ENCODE measurements at places on chromosomes 16 and 17.

DNA sequence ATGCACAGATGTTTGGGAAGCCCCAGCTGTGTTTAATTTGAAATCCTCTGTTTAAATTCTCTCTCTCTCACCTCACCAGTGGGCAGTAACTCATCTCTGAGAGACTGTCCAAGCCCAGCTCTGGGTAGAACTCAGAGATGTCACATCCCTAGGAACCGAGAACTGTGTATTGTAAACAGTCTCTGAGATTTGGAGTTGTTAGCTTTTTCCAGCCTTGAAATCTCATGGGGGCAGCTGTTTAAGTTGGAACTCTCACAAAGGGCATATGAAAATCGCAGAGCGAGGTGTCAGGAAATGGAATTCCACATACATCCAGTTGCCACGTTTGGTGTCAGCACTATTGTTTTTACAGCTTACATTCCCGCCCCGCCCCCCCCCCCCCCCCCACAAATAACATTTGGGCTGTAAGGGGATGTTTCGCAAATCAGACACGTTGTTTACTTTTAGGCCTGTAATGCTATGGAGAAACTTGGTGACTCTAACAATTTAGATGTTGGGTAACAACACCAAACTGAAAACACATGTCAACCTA, 34.3 kb downstream of the VPS35L start:
- DNase-seq, result no peak

DNA sequence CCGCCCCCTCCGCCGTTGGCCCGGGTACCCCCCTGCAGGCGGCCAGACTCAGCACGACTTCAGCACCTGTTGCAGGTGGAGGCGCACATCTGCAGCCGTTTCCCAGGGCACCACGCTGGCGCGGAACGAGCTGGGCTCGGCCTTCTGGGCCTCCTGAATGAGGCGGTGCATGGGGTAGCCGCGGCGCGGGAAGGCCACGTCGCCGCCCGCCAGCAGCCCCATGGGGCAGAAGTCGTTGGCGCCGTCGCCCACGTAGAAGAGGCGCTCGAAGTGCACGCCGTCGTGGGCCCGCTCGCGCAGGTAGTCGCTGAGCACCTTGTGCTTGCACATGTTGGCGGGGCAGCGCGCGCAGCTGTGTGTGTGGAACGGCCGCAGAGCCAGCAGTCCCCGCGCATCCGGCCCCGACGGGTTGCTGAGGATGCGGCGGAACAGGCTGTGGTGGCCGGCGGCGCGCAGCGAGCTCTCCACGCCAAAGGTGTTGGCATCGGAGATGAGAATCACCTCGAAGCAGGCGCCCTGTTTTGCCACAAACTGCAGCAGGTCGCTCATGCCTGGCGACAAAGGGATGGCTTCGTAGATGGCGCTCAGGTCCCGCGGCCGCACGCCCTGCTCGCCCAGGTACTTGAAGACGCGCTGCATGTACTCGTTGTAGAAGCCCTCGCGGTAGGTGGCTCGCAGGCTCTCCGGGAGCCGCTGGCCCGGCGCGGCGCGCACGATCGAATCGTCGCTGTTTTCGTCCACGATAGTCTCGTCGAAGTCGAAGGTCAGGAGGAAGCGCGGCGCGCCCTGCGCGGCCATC, 6.2 kb downstream of the PHOSPHO1 start:
- DNase-seq, result no peak

DNA sequence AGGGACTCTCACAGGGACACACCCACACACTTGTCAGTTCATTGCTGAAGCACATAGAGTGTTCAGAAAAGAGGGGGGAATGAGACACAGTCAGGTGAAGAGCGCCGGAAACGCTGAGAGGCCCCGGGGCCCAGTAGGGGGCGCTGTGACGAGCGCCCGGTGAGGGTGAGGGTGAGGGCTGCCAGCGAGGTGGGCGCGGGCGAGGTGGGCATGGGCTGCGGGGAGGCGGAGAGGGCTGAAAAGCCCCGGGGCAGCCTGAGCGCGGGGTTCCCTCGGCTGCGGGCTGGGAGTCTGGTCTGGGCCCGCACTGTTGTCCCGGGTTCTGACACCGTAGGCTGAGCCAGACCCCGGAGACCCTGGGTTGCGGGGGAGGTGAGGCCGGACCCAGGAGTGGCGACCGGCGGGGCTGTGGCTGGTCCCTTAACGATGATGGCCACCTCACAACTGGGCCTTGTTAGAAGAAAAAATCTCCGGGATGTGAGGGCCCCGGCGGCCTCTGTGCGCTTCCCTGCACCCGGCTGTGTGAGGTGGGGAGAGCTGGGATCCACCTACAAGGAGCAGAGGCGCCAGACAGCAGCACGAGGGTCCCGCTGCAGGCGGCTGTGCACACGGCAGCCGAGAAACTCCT, 91.4 kb downstream of the C16orf78 start:
- no peak for DNase-seq

GRCh38 chr17:66032082-66032712, 159.7 kb downstream of the CEP112 start:
- no peak for DNase-seq

GRCh38 chr17:56596691-56597494, 3.4 kb downstream of the NOG start:
- no peak for DNase-seq

DNA sequence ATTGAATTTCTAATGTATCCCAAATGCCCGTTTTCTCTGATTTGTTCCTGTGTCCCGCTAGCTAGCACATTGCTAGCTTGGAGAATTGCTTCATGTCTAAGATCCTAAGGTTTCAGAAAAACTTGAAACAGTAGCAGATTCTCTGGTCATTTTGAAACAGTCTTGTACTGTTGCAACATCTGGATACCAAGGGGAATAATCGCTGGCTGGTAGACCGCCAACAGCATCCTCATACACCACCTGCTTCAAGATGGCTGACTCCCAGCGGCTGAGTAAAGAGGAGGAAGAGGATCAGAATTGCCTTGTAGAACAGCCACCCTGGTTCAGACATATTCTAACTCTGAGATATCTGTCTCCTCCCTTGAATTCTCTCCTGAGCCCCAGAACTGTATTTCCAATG, 226.7 kb upstream of the ELAC2 start:
- DNase-seq, result no peak

GRCh38 chr16:87229230-87230188, 87.7 kb downstream of the C16orf95 start:
- DNase-seq, result no peak

GRCh38 chr17:47806026-47806912, 15.3 kb downstream of the OSBPL7 start:
- DNase-seq, result no peak

DNA sequence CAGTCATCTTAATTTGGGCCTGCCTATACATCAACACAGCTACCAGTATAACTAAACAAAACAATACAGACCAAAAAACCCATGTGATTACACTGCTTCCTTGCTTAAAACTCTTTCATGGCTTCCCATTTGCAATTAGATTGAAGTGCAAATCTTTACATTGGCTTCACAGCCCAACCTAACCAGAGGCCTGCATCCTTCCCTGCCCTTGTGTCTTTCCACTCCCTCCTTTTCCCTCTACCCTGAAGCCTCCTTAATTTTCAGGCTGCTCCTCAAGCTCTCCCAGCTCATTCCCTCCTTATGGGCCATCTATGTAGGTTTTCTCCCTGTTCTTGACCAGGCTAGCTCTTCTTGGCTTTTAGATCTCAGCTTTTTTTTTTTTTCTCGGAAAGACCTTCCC, 147.8 kb downstream of the TOX3 start:
- DNase-seq, result no peak

GRCh38 chr17:46144246-46144645, 49.0 kb downstream of the KANSL1 start:
- DNase-seq, result no peak

GRCh38 chr17:18224053-18224386, 1.4 kb upstream of the LLGL1 start:
- no peak for DNase-seq

GRCh38 chr16:89395150-89396142, 94.9 kb downstream of the ANKRD11 start:
- no peak for DNase-seq

GRCh38 chr16:67529582-67530012, 968 bp downstream of the RIPOR1 start:
- no peak for DNase-seq

DNA sequence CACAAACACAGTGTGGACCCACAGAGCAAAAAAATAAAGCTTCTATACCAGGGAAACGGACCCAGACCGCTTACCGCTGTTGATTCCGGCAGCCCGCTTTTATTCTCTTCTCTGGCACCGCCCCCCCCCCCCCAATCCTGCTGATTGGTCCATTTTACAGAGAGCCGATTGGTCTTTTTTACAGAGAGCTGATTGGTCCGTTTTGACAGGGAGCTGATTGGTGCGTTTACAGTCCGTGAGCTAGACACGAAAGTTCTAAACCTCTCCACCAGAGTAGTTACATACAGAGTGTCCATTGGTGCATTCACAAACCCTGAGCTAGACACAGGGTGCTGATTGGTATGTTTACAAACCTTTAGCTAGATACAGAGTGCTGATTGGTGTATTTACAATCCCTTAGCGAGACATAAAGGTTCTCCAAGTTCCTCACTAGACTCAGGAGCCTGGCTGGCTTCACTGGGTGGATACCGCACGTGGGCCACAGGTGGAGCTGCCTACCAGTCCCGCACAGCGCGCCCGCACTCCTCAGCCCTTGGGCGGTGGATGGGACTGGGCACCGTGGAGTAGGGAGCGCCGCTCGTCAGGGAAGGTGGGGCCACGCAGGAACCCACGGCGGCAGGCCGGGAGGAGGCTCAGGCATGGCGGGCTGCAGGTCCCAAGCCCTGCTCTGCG, 92.4 kb downstream of the HAPSTR1 start:
- no peak for DNase-seq

DNA sequence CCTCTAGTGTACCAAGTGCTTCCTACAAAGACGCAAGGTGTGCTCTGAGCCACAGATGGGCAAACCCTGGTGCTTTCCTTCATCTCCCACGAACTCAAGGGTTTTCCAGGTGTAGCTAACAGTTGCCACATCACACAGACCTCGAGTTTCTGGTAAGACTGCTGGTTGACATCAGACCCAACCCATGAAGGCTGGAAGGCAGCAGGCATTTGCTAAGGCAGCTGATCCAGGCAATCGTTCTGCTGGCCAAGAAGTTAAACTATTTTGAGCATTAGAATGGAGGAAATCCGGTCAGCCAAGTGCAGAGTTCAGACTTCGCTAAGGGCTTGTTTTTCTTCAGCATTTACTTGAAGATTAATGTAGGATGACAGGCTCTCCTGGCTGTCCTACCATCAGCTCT, 11.5 kb downstream of the HAS3 start:
- DNase-seq, result no peak

- no peak for DNase-seq
Observed at GRCh38 chr16:4994719-4995434, 36.7 kb downstream of the SEC14L5 start.

DNA sequence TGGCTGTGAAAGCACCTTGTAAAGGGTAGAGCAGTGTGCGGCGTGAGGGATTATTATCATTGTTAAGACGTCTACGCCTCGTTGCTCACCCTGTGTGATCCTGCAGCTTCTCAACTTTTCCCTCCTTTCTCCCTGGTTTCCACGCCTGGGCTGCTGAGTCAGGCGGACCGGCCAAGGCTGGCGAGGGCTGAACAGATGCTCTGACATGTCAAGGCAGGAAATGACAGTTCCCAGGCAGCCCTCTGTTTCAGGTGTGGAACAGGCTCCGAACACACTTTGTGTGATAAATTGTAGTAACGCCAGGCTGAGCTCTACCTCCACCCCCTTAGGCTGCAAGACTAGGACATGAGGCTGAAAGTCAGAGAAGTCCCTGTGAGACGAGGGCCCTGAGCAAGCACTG, 46.0 kb upstream of the TBX2 start:
- DNase-seq, result no peak

GRCh38 chr16:3974751-3975150, 94.2 kb upstream of the CREBBP start:
- no peak for DNase-seq

DNA sequence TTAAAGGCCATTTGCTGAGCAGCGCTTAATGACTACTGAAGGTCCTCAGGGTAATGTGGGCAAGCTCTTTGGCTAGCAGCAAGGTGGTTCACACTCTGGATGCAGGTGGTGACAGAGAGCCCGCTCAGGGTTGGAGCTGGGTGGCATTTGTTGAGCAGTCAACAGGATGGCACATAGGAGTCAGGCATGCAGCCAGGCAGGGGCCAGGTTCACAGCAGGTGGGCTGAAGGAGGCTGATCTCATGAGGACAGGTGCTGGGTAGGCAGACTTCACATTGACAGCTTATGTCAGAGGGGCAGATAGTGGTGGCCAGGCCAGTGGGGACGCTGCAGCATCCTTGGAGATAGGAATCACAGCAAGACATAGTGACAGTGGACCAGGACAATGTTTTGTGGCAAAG, 4.5 kb downstream of the KRTAP3-1 start:
- no peak for DNase-seq

DNA sequence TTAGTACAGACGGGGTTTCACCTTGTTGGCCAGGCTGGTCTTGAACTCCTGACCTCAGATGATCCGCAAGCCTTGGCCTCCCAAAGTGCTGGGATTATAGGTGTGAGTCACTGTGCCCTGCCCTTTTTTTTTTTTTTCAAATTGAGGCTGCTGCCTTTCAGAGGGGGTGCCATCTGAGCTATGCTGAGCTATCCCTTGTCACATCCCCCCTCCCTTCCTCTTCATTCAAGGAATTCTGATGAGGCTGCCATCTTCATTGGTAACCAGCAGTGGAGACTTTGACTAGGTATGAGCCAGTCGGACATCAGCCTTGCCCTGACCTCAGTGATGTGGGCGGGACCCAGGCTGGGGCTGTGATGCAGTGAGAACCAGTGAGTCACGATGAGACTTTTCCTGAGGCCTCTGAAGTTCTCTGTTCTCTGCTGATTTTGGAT, 24.4 kb upstream of the GPT2 start:
- no peak for DNase-seq

DNA sequence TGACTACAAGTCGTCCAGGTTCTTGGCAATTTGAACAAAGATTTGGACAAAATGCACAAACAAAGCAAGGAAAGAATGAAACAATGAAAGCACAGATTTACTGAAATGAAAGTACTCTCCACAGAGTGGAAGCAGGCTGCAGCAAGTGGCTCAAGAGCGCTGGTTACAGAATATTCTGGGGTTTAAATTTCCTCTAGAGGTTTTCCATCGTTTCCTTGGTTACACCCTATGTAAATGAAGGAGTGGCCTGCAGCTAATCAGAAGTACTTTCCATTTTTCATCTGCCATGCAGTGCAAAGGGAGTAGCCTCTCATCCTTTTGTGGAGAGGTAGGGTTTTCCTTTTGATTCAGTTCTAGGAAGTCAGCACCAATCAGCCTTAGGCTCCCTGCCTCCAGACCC, 11.8 kb downstream of the STXBP4 start:
- DNase-seq, result no peak

DNA sequence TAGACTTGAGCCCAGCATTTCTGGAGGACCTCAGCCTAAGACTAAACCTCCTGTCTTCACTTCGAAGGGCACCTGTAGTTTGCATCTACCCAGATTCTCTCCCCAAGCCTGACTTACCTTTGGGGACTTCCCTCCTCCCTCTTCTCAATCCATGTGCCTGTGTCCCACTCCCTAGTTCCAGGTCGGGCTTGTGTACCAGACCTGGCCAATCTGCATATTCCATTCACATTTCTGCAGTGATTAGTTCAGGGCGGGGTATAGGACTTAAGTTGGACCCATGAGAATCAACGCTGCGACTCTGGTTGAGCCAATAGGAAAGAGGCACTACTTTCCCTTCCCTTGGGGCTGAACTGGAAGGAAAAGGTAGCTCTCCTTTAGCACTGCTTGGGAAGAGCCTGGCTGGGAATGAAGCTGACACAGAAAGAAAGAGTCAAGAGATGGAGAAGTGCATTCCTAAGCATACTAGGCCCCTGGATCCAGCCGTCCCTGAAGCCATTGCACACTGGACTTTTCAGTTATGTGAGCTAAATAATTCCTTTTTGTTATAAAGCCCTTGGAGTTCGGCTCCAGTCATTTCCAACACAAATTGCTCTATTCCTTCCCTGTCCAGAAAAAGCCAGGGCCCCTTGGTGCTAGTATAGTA, 2.5 kb downstream of the TRADD start:
- DNase-seq, result no peak

Data from GM19239 (cell line).